Activated T-helper 17 cell treated with anti-CD3 and anti-CD28 coated beads, Interleukin-2, amount 50 U/mL, for 72 hours (primary cell): ENCODE measurements at places on chromosomes 2 and 18. TPM values are rescaled to one million over a fixed set of nuclear protein-coding genes. Genes with fewer than 3 reads are reported as not detected.

- no peak for ATAC-seq
Observed at GRCh38 chr2:1730015-1730927, 14.0 kb downstream of the PXDN start.

Gene LDLRAD4
- total RNA-seq = 52.0 TPM

DNA sequence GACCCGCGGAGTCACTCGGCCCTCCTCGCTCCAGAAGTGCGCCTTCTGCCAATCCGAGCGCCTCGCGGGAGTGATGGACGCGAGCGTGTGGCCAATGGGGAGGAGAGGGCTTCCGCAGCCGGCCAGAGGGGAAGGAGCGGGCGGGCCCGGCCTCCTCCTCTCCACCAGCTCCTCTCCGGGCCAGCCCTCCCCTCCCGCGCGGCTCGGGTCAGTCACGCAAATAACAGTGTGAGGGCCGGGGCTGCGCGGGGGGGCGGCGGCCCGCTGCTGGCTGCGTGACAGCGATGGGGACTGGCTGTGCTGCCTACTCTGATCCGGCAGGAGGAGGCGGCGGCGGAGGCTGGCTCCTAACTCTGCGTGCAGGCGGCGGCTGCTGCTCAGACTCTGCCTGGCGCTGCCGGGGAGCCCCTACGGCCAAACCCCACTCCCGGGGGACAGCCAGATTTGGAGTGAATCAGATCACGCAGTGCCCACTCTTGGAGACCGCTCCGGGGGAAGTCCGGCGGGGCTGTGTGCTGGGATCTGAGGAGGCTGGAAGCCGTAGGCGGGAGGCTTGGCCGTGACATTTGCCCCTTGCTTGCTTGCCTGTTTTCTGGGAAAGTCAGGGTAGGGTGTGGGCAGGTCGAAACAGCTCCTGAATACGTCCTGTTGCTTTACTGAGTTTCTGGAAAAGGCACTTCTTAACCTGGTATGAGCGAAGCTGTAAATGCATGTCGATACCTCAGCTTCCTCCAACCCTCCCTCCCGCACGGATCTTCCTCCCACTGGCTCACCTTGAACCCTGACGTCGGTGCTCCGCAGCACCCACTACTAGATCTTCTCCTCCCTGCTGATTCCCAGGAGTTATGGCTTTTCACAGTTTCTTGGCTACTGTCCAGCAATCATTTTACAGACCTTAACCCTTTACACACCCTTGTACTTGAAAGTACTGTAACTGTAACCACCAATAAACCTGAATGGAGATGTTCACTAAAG is 97.9 kb upstream of the SERTAD2 start:
- ATAC-seq = peak; percentile 83

- no peak for ATAC-seq
Observed at GRCh38 chr2:98773169-98773568, 42.2 kb upstream of the MGAT4A start.

Gene MYO7B
- 0.16 TPM for total RNA-seq

Gene LIMS4
- total RNA-seq = 2.9 TPM

DNA sequence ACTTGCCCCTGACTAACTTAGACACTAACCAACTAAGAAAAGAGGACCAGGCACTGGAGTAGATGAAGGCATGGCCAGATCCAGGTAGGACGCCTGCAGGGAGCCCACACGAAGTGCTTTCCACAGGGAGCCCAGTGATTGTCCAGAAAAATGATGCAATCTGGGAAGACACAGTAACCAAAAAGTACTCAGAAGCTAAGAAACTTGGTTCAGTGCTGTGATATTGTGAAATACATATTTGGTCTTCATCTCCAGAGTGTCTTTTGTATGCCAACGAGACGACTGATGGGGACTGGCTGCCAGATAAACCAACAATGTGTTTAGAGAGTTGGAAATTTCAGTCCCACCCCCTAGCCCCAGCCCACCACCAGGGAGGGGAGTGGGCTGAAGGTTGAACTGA is 135.0 kb downstream of the SP3 start:
- ATAC-seq = no peak

DNA sequence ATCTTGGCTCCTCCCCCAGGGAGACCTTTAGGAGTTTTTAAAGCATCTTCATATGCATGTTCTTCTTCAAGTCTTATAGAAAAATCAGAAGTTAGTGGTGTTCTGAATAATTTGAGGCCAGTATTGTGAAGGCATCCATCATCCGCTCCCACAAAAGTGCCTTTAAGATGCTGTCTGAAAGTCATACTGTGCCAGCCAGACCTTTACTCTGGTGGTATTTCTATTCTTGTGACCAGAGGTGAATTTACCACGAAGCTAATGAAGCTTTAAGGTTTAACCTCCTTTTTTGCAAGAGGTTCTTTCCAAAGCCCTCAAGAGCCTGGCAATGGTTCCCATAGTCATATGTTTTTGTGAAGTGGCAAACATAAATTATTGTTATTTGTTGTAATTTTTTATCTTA is 54.3 kb downstream of the SLC40A1 start:
- ATAC-seq = no peak

GRCh38 chr2:150491430-150491829 is 4.0 kb upstream of the RND3 start:
- no peak for ATAC-seq

DNA sequence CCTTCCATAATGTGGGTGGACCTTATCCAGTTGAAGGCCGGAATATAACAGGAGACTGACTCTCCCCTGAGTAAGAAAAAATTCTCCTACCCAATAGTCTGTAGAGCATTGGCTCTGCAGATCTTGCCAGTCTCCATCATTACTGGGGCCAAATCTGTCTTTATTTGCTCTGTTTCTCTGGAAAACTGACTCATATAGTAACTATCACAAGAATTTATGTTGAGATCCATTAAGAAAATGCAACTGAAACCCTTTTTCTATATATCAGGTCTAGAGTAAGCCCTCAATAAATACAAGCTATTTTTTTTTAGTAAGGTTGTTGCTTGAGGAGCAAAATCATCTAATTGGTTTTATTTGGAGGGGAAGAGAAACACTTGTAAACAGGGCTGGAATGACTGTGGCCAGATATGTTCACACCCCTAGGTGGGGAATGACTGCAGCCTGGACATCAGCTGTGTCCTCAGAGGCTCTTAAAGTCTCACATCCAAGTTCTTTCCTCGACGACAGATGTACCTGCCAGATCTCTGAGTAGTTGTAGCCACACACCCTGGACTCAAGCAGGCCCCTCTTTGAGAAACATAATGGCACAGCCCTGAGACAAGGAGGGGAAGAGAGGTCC is 339.7 kb downstream of the TNS1 start:
- no peak for ATAC-seq

Gene ATG16L1
- 24.5 TPM for total RNA-seq

DNA sequence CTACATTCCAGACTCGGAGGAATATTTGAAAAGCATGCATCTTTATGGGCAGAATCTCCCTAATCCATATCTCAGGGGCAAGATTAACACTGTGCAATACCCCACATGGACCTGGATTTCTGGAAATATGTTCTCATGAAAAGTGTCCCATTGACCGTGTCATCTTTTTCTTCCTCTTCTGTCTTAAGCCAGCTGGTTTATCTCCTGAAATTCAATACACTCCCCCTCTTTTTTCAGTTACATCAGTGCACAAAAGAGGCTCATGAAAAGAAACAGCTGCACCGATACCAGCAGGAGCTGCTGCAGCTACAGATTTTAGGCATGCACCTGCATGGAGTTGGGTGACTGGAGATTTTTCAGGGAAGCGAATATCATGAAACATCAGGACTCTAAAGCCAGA is 117.2 kb downstream of the SLC4A3 start:
- ATAC-seq = no peak

Gene TCF23
- total RNA-seq = not detected

Gene SLC4A5
- 2.2 TPM for total RNA-seq

GRCh38 chr2:38097988-38098385 is 22.0 kb upstream of the CYP1B1 start:
- ATAC-seq = no peak

DNA sequence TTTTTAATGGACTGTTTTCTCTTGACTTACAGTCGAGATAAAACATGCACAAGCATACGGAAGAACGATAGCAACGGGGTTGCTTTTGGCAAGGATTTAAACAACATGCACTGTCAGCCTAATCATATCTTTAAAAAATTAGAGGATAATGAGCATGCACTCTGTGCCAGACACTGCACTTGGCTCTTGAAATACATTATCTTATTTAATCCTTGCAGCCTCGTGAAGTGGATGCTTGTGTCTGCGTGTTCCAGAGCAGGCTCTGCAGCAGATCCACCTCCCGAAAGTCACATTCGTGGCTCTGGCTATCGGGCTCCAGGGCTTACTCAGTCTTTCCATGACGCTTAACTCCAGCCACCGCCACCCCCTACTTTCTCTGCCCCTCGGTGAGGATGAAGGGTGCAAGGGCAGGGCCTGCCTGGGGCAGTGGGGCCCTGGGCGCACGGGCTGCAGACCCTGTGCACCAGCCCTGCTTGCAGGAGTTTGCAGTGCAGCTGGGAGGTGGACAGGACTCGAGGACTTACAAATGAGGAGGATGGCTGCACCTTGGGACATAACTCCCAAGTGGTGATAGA is 61.7 kb downstream of the ACKR3 start:
- no peak for ATAC-seq

Gene RAB27B
- 0.28 TPM for total RNA-seq

- ATAC-seq = no peak
Observed at GRCh38 chr2:38190542-38191218, 114.7 kb upstream of the CYP1B1 start.

Gene CFC1
- total RNA-seq = not detected

DNA sequence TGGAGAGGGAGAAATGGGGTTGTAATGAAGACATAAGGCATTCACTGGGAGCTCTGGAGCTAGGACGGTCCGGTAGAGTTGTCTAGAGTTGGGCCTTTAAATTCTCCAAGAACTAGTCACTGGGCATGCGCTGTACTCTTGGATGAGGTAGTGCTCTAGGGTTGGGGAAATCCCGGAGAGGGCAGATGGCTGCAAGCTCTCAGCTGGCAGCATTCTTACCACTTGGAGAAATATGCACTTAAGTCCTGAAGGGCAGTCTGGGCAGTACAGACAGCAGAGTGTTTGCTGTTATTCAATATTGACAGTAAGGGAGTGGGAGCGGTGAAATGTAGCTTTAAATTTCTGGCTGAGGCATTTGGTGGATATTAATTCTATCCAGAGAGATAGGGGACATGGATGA is 214.6 kb downstream of the RDH14 start:
- no peak for ATAC-seq

Gene CHRNG
- total RNA-seq = not detected

Gene TTN
- total RNA-seq = 0.84 TPM

GRCh38 chr18:11994336-11994702 is 13.0 kb downstream of the IMPA2 start:
- no peak for ATAC-seq

- no peak for ATAC-seq
Observed at GRCh38 chr2:223076573-223076972, 24.6 kb downstream of the KCNE4 start.

Gene UGT1A3
- total RNA-seq = not detected

DNA sequence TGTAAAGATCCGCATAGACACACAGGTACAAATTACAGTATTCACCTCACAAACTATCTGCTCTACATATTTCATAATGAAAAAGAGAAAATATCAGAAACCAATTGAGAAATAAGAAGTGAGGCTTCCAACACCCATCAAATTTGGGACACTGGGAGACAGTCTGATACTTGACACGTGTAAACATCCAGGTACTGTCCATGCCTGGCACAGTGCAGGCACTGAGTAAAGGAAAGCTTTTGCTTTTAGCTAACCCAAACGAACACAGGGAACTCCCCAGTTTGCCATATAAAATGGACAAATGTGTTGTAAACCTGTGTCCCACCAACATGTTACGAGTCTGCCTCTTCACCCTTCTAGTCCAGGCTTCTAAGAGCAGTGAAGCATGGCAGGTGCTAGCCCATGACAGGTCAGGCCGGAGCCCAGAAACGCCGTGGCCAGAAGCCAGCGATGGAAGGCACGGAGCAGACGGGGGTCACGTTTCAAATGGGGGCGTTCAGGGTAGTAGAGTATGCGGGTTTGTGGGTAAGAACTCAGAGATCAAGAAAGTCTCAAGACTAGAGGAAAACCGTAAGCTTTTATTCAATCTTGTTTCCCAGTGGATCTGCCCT is 27.0 kb downstream of the CDH2 start:
- ATAC-seq = no peak

GRCh38 chr2:70094978-70095719 is 7.9 kb downstream of the PCBP1 start:
- peak; percentile 78 for ATAC-seq

Gene COBLL1
- 0.28 TPM for total RNA-seq

DNA sequence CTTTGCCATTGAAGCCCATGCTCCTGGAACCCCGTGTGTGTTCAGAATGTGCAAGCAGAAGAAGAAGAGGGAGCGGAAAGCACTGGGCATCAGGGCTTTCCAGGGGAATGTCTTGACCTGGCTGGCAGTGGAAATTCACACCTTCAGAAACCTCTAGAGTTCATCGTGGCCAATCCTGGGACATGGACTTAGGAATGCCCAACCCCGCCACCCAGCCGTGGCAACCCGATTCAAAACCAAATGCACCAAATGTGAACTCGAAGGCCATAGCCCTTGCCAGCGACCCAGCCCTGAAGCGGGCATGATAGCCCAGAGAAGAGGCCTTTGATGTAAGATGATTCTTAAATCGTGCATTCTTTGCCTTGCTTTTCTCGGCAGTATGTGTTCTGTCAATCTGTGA is 69.4 kb downstream of the ADI1 start:
- no peak for ATAC-seq

- ATAC-seq = no peak
Observed at GRCh38 chr2:171541202-171541887, 19.1 kb downstream of the CYBRD1 start.

DNA sequence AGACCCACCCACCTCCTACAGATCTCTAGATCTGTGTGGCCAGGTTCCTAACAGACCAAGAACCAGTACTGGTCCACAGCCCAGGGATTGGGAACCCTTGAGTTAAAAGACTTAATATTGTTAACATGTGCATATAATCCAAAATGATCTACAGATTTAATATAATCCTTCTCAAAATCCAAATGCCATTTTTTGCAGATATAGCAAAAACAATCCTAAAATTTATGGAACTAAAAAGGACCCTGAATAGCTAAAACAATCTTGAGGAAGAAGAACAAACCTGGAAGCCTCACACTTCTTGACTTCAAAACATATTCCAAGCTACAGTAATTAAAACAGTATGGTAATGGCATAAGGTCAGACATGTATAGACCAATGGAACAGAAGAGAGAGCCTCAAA is 206.9 kb upstream of the SIX2 start:
- ATAC-seq = no peak

DNA sequence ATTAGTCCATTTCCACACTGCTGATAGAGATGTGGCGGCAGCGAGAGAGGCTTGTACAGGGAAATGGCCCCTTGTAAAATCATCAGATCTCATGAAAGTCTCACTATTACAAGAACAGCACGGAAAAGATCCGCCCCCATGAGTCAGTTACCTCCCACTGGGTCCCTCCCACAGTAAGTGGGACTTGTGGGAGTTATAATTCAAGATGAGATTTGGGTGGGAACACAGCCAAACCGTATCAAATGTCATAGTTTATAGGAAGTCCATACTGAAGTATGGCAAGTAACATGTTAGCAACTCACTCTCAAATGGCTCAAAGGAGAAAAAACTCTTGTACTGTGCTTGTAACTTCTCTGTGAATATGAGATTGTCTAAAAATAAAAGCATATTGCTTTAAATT is 56.1 kb downstream of the FARP2 start:
- ATAC-seq = no peak
